Activated T-cell treated with anti-CD3 and anti-CD28 coated beads for 4 hours (primary cell): ENCODE measurements at places on chromosomes 2 and 18.

DNA sequence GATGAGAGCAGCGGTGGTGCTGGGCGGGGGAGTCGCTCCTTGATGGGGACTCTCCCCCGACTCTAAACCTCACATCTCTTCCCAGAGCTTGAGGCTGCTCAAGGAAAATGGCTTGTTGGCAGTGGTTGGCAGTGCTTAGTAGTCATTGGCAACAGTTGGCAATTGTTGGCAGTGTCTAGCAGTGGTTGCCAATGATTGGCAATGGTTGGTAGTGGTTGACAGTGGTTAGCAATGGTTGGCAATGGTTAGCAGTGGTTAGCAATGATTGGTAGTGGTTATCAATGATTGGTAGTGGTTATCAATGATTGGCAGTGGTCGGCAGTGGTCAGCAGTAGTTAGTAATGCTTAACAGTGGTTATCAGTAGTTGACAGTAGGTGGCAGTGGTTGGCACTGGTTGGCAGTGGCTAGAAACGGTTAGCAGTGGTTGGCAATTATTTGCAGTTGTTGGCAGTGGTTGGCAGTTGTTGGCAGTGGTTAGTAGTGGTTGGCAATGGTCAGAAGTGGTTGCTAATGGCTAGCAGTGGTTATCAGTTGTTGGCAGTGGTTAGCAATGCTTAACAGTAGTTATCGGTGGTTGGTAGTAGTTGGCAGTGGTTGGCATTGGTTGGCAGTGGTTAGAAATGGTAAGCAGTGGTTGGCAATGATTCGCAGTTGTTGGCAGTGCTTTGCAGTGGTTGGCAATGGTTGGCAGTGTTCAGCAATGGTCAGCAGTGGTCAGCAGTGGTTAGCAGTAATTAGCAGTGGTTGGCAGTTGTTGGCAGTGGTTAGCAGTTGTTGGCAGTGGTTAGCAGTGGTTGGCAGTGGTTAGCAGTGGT lies 85.4 kb upstream of the OTOS start:
- no peak for DNase-seq

GRCh38 chr2:134148843-134149472 lies 104.9 kb upstream of the MGAT5 start:
- DNase-seq, result no peak

DNA sequence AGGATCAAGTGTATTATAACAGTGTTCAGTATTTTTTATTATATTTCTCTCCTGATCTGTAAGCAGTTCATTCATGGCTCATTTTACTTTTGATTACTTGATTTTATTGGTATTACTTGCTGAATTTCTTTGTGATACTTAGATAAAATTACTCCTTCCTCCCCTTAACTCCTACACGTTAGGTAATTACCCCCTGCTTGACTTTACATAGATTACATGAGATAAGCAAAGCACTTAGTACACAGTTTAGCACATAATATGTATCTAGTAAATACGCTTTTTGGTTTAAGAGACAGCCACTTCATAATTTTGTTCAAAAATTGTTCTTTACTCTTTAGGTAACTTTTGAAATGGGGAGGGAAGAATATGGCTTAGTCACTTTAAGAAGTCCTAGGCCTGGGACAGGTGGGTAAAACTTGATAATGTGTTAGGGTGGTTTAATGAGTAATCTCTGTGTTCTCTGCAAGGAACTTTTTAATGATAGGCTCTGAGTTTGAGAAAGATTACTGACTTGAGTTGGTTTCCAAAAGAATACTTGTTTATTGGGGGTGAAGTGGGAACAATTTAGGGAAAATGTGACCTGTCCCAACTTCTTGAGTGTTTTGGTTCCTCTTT lies 80.9 kb downstream of the NCOA1 start:
- DNase-seq, result no peak

DNA sequence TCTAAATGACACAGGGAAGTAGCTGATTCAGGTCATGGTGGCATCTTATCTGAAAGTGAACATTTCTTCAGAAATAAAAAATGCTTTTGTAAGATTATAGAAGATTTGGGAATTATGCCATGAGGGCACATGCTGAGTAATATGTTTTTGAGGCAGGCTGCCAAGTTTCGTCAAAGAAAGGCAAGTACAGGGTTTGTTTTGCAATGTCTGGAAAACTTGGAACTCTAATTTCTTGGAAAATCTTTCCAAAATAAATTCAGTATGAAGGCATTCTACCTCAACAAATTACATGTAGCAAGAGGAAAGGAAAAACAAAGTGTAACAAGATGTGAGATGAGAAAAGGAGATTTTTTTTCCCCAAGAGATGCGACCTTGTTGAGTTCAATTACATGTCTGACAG lies 167.7 kb downstream of the PLCL1 start:
- no peak for DNase-seq

- DNase-seq, result no peak
Observed at GRCh38 chr2:237549643-237550415, 16.5 kb upstream of the PRLH start.

GRCh38 chr18:21803495-21803894 lies 62.9 kb downstream of the MIB1 start:
- DNase-seq, result no peak

DNA sequence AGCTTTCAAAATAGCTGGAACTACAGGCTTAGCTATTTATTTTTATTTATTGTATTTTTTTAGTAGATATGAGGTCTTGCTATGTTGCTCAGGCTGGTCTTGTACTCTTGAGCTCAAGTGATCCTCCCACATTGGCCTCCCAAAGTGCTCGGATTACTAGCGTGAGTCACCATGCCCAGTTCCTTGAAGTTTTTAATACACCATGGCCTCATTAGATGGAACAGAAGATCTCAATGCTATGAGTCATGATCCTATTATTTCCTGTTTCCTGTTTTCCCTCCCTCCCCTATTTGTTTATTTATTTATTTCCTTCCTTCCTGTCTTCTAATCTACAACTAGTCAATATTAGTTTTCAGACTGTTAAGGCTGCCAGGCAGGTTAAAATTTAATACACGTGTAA lies 309.0 kb downstream of the CMPK2 start:
- no peak for DNase-seq

- no peak for DNase-seq
Observed at GRCh38 chr2:175312137-175312536, 130.6 kb upstream of the ATP5MC3 start.

DNA sequence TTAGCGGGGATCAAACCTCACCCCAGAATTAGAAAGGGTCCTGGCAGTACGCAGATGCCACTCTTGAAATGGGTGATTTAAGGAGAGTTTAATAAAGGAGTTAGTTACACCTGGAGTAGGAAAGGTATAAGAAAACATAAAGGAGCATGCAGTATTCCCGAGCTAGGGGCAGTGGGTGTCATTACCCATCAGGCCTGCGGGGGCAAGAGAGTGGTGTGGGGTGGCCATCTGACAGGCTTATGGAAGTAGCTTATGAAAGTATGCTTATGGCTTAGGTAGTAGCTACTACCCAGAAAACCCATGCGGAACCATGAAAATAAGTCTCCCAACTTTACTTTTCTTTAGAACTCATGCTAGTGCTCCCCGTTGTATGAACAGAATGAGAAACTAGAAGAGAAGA lies 568.9 kb upstream of the ACVR2A start:
- no peak for DNase-seq

GRCh38 chr2:233081232-233081730 lies 21.1 kb downstream of the INPP5D start:
- no peak for DNase-seq

DNA sequence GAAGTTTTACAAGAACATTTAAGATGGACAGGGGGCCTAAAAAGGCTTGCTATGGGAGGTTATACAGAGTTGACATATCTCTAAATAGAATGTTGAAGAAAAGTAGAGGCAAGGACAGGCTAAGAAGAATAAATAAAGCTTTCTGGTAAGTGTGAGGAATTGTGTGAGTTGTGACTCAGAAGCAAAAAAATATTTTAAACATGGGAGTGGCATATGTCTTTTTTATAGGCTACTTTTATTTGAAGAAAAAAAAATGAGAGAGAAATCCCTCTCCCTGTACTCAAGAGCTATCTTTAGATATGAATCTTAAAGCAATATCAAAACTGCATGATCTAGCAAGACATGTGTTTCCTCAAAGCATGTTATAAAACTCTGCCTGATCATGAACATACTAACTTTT lies 41.1 kb downstream of the RAB3GAP1 start:
- no peak for DNase-seq

GRCh38 chr2:83528767-83529166 lies 930.3 kb downstream of the SUCLG1 start:
- no peak for DNase-seq

- no peak for DNase-seq
Observed at GRCh38 chr2:222257645-222258044, 41.2 kb downstream of the PAX3 start.

- no peak for DNase-seq
Observed at GRCh38 chr2:7201851-7202250, 284.6 kb downstream of the RNF144A start.

GRCh38 chr2:215619989-215620388 lies 184.1 kb upstream of the FN1 start:
- no peak for DNase-seq

DNA sequence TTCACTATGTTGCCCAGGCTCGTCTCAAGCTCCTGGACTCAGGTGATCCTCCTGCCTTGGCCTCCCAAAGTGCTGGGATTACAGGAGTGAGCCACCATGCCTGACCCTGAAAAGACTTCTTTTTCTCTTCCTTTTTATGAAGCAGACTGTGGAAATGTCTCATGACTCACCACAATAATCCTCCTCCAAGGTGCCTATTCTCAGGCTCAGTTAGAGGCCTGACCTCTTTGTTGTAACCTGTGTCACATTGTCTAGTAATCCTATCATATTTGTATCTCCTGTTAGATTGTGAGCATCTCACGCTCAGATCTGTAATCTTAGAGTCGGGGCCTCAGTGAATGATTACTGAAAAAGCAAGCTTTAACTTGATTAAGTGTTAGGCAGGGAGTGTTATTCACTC lies 18.3 kb upstream of the TAF4B start:
- DNase-seq, result no peak

GRCh38 chr2:1494257-1494656 lies 81.0 kb downstream of the TPO start:
- DNase-seq, result no peak

GRCh38 chr2:99481941-99482340 lies 7.9 kb downstream of the REV1 start:
- no peak for DNase-seq

DNA sequence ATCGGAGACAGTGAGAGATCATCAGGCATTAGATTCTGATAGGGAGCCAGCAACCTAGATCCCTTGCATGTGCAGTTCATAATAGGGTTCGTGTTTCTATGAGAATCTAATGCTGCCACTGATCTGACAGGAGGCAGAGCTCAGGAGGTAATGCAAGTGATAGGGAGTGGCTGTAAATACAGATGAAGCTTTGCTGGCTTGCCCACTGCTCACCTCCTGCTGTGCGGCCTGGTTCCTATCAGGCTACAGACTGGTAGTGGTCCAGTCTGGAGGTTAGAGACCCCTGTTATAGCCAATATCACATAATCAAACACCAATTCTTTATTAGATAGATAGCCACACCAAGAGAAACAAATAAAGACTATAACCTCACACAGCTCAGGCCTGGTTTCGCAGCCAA lies 51.0 kb upstream of the NBEAL1 start:
- DNase-seq, result no peak

DNA sequence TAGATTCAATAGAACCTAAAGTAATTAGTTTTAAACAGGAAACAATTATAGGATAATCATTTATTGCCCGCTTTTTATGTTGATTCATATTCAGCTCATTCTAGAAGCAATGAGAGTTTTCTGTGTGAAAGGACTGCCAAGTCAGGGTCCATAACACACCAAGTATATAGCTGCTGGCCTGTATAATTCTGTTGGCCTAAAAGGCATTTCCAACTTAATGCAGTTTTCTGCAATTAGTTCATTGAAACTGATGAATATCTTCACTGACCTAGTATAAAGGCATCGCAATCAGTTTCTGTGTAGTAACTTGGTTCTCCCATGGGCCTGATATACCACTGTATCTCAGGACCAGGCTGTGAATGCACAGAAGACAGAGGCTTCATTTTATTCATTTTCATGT lies 69.1 kb upstream of the GRB14 start:
- DNase-seq, result no peak

DNA sequence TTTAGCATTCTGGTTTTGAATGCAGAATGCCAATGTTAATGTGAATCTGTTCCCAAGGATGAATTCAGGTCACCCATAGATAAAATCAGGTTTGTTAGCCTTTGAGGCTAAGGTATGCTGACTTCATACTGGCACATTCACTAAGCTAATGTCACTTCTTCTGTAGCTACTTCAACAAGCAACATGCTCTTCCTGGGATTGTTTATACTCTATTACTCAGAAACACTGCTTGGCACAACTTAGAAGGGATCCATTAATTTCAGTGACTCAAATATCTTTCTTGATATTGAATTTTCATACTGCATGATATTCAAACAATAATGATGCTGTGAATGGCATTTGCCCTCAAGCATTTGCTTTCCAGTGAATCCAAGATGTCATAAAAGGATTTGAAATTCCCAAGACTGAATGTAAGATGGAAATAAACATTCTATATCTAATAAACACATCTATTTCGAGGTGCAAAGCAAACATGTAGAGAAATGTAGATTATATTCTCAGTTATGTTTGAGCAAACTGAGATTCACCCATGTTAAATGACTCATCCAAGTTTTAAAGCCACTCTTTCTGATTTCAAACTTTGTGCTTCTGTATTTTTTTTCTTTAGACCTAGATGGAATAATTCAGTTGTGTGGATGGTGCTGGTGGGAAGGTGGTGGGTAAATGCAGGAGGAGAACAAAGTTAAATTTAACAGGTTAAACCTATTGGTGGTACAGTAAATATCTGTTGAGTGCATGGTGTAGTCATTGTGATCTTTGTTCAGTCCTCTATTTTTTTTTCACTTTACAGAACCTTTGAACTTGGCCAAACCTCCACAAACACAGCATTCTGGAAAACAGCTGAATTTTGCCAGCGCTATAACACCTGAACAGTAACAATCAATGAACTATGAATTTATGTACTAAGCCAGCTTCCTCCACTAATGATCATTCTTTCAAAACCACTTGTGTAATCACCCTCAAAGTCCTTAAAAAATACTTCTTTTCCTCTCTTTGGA lies 162.1 kb upstream of the XIRP2 start:
- no peak for DNase-seq

DNA sequence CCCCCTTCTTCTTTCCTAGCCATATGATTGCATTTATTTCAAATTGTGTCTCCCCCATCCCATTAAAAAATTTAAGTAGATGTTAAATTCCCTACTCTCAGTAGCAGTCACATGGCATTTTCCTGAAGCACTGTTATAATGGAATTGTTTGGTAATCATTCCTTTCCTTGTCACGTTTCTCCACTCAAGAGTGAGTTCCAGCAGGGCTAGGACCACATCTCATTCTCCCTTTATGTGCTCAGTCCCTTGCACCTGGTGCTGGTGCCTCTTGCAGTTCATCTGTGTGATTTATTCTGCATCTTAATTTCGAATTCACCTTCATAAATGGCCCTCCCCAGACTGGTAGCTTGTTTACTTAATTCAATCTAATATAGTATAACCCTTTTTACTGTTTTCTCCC lies 70.3 kb upstream of the NOSTRIN start:
- DNase-seq, result no peak

GRCh38 chr2:236666646-236667204 lies 97.1 kb downstream of the ACKR3 start:
- no peak for DNase-seq
